ENCODE measurements at places on chromosomes 11 and 22.

- H3K27me3 ChIP-seq, result no peaks in the 10 kb centered on the region
- no peaks in the 10 kb centered on the region for H3K36me3 ChIP-seq
- no peak overlapping the region for H3K27ac ChIP-seq
- no peak for DNase-seq
- H3K4me1 ChIP-seq, result no peaks in the 10 kb centered on the region
Measured at GRCh38 chr11:122853971-122854446, 15.7 kb downstream of the CRTAM start.

DNA sequence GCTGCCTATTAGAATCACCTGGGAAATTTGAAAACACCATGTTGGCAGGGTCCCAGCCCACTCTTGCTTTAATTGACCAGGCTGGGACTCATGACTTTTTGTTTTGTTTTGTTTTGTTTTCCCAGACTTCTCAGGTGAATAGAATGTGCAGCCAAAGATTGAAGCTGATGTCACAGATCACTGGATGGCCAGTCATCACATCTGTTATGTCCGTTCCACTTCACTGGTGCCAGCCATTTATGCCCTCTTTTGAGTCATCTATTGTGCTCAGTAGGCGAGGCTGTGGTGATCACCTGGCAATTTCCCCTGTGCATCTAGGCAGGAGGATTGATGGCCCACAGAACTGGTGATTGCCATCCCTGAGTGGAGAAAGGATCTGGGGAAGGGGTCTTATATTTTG lies 297.3 kb downstream of the INSC start:
- H3K36me3 ChIP-seq, result no peaks in the 10 kb centered on the region
- no peak for DNase-seq
- H3K27ac ChIP-seq, result no peak overlapping the region
- no peaks in the 10 kb centered on the region for H3K4me1 ChIP-seq
- no peak overlapping the region for H3K4me3 ChIP-seq

DNA sequence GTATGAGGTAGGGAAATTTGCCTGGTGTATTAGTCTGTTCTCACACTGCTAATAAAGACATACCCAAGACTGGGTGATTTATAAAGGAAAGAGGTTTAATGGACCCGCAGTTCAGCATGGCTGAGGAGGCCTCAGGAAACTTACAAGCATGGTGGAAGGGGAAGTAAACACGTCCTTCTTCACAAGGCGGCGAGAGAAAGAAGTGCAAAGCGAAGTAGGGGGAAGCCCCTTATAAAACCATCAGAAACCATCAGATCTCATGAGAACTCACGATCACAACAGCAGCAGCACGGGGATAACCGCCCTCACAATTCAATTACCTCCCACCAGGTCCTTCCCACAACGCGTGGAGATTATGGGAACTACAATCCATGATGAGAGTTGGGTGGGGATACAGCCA lies 12.0 kb upstream of the RFPL2 start:
- no peak for DNase-seq
- H3K4me1 ChIP-seq, result no peaks in the 10 kb centered on the region
- no peak overlapping the region for H3K4me3 ChIP-seq
- H3K27ac ChIP-seq, result no peak overlapping the region
- no peaks in the 10 kb centered on the region for H3K27me3 ChIP-seq

DNA sequence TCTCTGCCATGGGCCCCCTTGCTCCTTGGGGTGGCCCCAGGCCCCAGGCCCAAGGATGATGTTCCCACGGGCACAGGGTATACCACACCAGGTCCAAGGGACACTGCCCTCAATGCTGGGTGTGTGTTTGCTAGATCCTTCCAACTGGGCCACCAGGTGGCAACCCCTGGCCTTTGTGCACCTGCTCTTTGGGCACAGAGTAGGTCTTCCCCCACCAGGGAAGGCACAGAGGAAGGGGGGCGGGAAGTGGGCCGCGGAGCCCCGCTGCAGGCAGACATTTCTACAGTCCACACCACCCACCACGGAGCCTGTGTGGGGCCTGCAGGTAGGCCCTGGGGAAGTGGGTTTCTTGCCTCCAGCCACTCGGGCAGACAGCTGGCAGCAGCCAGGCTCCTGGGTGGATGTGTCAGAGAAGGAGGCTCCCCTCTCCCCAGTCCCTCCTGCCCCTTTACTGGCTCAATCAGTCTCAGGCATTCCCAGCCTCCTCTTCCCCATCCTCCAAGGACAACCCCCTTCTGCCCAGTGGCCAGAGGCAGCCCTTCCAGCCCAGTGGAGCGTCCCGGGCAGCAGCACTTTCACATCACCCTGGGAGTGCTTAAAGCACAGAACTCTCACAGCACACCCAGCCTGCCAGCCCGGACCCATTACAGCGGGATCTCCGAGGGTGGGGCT lies 21.6 kb downstream of the MAFF start:
- H3K27me3 ChIP-seq, result no peaks in the 10 kb centered on the region
- no peak overlapping the region for H3K4me3 ChIP-seq
- no peak overlapping the region for H3K27ac ChIP-seq
- H3K4me1 ChIP-seq, result no peaks in the 10 kb centered on the region

- no peak overlapping the region for H3K27ac ChIP-seq
- no peak overlapping the region for H3K4me3 ChIP-seq
- H3K4me1 ChIP-seq, result no peaks in the 10 kb centered on the region
- H3K27me3 ChIP-seq, result no peaks in the 10 kb centered on the region
- no peaks in the 10 kb centered on the region for H3K36me3 ChIP-seq
Measured at GRCh38 chr11:8408151-8408941, 144.7 kb upstream of the LMO1 start.

DNA sequence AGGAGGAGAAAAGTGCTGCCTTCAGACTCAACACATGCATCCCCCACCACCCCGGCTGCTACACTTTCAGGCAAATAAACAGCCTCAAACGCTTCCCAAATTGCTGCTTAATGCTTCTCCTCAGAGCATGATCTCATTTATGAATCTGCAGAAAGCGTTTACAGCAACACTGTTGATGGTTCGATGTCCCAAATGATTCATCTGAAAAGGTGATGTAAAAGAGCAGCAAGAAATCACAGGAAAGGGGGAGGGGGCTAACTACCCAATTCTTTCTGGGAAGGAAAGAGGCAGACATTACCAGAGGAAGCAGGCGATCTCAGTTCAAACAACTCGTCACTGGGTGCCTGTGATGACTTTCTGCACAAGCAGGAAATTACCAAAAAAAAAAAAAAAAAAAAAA lies 119.6 kb downstream of the TENM4 start:
- no peak overlapping the region for H3K4me3 ChIP-seq
- H3K4me1 ChIP-seq, result no peaks in the 10 kb centered on the region
- no peaks in the 10 kb centered on the region for H3K36me3 ChIP-seq
- no peaks in the 10 kb centered on the region for H3K27me3 ChIP-seq
- DNase-seq, result no peak

DNA sequence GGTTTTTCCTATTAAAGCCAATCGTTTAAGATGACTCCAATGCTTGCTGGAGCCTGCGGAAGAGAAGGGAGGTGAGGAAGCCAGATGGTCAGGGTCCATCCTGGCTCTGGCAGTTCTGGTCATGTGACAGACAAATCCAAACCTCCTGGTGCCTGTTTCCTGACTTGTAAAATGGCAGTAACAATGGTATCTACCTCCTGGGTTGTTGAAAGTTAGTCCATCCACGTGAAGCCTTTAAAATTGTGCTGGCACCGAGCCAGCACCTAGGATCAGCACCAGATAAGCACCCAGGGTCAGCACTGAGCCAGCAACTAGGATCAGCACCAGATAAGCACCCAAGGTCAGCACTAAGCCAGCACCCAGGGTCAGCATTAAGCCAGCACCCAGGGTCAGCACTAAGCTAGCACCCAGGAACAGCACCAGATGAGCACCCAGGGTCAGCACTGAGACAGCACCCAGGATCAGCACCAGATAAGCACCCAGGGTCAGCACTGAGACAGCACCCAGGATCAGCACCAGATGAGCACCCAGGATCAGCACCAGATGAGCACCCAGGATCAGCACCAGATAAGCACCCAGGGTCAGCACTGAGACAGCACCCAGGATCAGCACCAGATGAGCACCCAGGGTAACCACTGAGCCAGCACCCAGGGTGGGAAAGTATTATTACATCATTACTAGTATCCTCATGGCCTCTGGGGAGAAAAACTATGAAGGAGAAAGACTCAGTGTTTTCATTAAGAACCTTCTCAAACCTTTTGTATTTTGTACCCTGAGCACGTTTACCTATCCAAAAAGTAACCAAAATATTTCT lies 17.2 kb downstream of the KIAA0930 start:
- no peak for DNase-seq
- no peak overlapping the region for H3K27ac ChIP-seq
- no peaks in the 10 kb centered on the region for H3K27me3 ChIP-seq
- no peaks in the 10 kb centered on the region for H3K36me3 ChIP-seq

GRCh38 chr22:18121954-18122554 lies 11.4 kb downstream of the TUBA8 start:
- no peak overlapping the region for H3K27ac ChIP-seq
- no peaks in the 10 kb centered on the region for H3K27me3 ChIP-seq
- H3K4me3 ChIP-seq, result no peak overlapping the region

GRCh38 chr11:65260756-65261590 lies 789 bp upstream of the POLA2 start:
- H3K36me3 ChIP-seq, result no peaks in the 10 kb centered on the region
- peaks cover 9% of the 10 kb centered on the region for H3K4me1 ChIP-seq
- peak overlapping the region; percentile 76 for H3K27ac ChIP-seq
- no peak for DNase-seq

DNA sequence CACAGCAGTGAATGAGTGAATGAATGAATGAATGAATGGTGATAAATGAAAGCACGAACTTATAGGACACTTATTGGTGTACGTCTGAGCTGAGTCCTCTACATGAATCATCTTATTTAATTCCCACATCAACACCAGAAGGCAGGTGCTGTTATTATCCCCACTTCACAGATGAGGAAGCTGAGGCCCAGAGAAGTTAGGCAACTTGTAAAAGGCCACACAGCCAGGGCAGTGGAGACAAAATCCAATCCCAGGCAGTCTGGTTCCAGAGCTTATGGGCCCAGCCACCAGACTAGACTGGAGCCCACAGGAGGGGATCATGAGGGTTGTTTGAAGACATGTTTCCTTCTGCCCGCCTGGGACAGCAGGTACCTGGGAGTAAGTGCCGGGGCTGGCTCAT lies 364.0 kb downstream of the MN1 start:
- H3K27me3 ChIP-seq, result no peaks in the 10 kb centered on the region
- no peaks in the 10 kb centered on the region for H3K4me1 ChIP-seq
- no peaks in the 10 kb centered on the region for H3K36me3 ChIP-seq

GRCh38 chr22:36819112-36819511 lies 2.3 kb upstream of the PVALB start:
- H3K36me3 ChIP-seq, result no peaks in the 10 kb centered on the region
- no peaks in the 10 kb centered on the region for H3K4me1 ChIP-seq
- H3K4me3 ChIP-seq, result no peak overlapping the region
- no peak overlapping the region for H3K27ac ChIP-seq
- no peak for DNase-seq

DNA sequence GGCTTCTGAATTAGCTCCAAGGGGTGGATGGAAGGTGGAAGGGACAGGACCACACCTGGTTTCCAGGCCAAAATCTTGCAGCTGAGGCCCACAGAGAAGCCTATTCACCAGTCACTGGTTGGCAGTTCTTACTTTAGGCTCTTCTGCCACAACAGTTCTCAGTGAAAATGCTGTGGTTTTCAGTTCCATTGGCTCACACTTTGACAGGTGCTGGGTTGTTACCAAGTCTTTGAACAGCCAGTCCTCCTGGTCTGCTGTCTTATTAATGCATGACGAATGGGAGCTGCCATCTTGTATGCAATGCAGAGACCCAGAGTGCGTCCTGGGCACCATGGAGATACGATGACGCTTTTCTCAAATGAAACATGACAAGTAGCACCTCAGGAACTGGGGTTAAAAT lies 232.0 kb upstream of the ZBED5 start:
- no peak overlapping the region for H3K4me3 ChIP-seq
- no peak overlapping the region for H3K27ac ChIP-seq
- no peak for DNase-seq
- H3K4me1 ChIP-seq, result no peaks in the 10 kb centered on the region
- no peaks in the 10 kb centered on the region for H3K27me3 ChIP-seq

GRCh38 chr11:131609337-131609736 lies 238.9 kb downstream of the NTM start:
- DNase-seq, result no peak
- H3K27me3 ChIP-seq, result no peaks in the 10 kb centered on the region
- no peak overlapping the region for H3K27ac ChIP-seq

GRCh38 chr22:20940186-20940651 lies 23.0 kb downstream of the CRKL start:
- no peaks in the 10 kb centered on the region for H3K4me1 ChIP-seq
- no peak overlapping the region for H3K27ac ChIP-seq
- peaks cover under 1% of the 10 kb centered on the region for H3K36me3 ChIP-seq

GRCh38 chr11:121714351-121714750 lies 261.6 kb upstream of the SORL1-AS1 start:
- DNase-seq, result no peak
- H3K4me3 ChIP-seq, result no peak overlapping the region
- H3K27ac ChIP-seq, result no peak overlapping the region
- no peaks in the 10 kb centered on the region for H3K4me1 ChIP-seq
- H3K36me3 ChIP-seq, result no peaks in the 10 kb centered on the region
- H3K27me3 ChIP-seq, result no peaks in the 10 kb centered on the region

DNA sequence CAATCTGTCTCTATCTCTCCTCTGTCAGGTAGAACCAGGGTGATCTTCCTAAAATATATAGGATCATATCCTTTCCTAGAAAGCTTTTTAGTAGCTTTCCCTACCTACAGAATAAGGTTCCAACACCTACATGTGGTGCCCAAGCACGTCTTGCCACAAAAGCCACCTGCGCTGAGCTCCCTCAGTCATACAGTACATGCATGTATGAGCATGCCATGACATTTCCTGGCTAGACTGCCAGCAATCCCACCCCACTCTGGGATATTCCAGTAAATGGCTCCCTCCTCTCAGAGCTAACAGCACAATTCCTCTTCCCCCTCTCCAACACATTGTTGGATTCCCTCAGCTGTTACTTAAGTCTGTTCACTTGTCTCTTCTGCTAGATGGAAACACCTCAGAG lies 398.0 kb downstream of the TENM4 start:
- no peaks in the 10 kb centered on the region for H3K4me1 ChIP-seq
- no peaks in the 10 kb centered on the region for H3K36me3 ChIP-seq
- H3K27ac ChIP-seq, result no peak overlapping the region
- no peak overlapping the region for H3K4me3 ChIP-seq

DNA sequence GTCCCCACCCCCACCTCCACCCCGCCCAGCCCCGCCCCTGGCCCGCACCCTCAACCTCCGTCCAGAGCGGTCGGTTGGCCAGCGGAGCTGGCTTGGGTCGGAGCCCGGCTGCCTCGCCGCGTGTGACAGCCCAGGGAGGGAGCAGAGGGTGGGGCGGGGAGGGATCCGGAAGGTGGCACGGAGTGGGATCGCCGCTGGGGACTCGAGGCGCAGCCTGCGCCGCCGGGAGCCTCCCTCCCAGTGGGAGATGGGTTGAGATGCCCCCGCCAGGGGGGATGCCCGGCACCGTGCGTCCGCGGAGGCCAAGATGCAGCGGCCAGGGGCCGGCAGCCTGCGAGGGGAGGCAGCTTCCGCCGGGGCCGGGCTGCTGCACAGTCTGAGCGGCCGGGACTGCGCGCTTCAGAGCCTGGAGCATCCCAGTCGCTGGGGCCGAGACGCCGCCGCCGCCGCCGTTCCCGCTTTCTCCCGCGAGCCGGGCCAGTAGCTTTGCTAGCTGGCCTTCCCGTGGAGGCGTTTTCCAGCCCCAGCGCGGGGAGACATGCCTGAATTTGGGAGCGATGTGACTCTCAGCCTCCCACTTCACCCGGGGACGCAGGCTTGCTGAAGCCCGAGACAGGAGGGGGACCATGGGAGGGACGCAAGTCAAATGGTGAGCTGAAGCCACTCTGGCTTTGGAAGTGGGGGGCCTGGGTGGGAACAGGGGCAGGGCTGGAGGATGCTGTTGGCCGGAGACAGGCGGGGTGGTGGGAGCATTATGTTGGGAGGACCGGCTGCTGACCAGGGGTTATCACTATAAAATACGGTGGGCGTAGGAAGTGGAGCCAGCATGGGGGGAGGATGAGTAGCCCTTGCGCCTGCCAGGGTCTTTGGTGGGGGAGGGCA lies 40.2 kb downstream of the DIXDC1 start:
- H3K4me3 ChIP-seq, result peak overlapping the region; percentile 49
- H3K27me3 ChIP-seq, result no peaks in the 10 kb centered on the region
- no peaks in the 10 kb centered on the region for H3K4me1 ChIP-seq
- peak; percentile 68 for DNase-seq
- H3K27ac ChIP-seq, result peak overlapping the region; percentile 49
